ENCODE measurements at places on chromosomes 2 and 18. TPM values are rescaled to one million over a fixed set of nuclear protein-coding genes. Genes with fewer than 3 reads are reported as not detected.

DNA sequence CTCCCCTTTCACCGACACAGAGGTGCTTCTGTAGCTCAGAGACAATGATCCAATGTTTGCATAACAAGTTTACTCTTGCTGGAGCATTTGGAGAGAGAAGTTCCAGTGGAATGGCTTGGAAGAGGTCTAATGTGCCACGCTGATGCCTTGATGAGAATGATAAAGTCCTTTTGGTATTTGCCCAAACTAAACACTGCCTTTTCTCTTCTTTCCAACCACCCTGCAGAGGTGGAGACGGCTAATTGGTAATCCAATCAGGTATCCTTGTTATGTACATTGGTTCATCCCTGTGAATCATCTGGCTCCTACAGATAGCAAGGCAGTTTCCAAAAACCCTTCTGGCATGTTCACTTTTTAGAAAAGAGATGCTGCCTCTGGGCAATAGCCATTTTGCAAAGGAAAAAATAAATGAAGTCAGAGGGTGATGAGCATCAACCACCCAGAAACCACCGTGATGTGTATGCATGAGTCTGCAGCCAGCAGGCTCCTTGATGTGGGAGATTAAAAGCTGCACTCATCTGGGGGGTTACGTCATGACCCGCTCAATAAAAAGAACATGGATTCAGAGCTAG is 40.6 kb downstream of the KIAA2012 start:
- no peak for DNase-seq

The RUFY4 gene
- total RNA-seq = 0.33 TPM

DNA sequence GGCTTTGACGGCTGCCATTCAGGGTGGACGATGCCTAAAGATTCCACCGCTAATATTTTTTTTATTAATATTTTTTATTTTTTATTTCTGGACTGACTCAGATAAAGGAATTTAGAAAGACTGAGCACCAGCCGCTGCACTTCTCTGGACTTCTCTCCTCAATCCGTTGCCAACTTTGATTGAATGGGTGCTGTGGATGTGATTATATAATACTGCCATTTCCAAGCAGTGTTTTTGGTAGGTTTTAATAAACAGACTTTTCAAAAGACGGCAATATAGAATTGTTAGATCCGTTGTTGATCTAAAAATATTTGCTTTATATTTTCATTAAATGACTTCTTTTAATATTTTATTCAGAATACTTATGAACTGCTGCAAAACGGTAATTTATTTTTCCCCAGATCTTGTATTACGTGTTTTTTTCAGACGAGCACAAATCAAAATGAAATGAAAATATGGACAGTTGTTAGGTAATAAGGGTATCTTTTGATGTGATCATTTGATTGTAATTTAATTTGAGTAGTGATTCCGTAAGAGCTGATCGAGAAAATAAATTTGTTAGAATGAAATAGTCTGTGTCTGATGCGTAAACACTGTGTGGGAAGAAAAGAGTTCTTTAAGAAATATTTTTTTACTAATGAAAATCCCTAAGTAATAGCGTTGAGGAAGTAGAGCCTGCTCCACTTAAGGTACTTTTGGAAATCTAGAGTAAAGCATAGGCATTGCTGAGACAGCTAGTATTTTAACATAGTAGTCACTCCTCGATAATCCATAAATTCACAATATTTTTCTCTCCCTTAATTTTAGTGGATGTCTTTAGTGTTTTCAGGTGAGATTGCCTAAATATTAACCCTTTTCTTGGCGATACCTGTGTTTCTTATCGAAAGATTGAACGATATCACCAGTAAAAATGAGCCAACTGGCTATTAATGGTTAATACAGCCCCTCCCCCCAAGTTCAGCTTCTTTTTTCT is 4.4 kb downstream of the POU3F3 start:
- no peak for DNase-seq

DNA sequence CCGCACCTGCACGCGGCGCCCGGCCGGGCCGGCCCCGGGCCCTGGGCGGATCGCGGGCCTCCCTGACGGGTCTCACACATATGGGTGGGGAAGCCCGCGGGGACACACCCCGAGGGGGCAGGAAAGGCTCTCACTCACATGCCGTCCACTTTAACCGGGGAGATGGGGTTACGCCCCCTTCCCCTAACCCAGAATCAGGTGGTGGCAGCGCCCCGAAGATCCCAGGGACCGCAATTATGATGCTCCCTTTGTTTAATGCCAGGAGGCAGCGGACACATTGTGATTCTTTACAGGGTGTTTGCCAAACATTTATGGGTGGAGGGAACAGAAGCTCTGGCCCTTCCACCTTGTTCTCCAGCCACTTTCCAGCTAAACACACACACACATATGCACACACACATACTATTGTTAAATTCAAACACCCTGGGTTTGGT is 424 bp upstream of the ANKRD44 start:
- no peak for DNase-seq

DNA sequence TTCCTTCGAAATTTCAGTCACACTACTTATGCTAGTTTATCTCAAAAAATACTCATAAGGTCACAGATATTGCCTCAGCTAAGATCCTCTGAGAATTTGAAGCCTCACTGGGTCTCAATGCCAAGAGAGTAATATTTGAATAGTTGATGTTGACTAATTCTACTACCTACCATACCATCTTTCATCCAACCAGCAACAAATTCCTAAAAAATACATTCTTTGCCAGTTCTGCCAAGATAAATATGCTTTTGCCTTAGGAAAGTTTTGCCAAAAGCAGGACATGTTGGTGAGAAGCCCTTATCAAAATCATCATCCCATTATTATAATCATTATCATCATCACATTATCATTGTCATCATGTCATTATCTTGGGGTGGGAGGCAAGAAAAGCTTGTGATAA is 544.6 kb upstream of the ZEB2 start:
- DNase-seq = no peak

- no peak for DNase-seq
These were observed 161.0 kb downstream of the TPGS2 start for GRCh38 chr18:36667811-36668210.

The OSR1 gene
- total RNA-seq = not detected

DNA sequence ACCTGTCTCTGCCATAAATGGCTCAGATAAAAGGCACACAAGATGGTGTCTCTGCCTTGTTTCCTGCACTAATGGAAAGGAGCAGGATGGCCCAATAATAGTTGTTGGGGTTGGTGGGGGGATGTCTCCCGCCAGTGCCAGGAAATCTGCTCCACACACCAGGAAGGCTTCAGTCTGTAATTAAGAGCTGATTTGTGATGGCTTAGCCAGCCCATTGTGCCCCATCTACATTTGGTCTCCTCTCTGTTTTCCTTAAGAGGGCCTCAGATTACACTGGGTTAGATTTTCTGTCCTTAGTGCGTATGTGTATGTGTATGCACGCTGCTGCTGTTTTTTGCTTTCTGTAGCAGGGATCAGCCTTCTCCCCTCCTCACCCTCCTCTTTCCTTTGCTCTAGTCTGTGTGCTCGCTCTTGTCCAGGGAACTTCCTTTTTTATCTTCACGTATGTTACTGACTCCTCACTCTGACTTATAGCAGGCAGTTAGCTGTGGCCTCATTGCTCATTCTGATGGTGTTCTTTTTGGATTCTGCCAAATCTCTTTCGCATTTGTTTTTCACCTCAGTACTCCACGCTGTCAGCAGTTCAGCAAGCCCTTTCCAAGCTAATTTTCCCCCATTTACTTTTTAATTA is 33.4 kb upstream of the MGAT5 start:
- no peak for DNase-seq

DNA sequence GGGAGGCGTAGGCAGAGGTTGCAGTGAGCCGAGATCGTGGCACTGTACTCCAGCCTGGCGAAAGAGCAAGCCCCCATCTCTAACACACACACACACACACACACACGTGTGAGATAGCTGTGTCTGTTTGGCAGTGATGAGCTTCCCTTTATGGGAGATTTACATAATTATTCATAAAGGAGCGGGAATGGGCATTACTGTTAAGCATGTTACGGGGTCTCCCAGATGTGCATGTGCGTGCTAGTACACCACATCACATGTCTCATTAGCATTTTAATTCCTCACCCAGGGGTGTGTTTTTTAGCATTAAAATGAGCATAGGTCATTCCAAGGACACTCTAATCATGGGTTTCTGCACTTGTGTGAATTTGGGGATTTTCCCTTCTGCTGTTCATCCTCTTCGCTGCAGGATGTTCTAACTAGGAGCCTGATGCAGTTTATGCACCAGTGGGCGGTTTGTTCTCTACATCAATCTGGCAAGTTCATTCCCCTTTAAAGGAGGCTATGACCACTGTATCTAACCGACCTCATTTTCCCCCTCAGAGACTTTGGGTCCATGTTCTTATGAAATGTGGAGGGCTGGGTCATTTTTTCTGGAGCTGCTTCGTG is 1.0 kb upstream of the FAM178B start:
- DNase-seq = no peak

GRCh38 chr18:2360861-2361260 is 210.4 kb downstream of the METTL4 start:
- DNase-seq = no peak

GRCh38 chr2:42030829-42031228 is 17.0 kb upstream of the PKDCC start:
- DNase-seq = no peak

- no peak for DNase-seq
These were observed 32.3 kb downstream of the MYO5B start for GRCh38 chr18:50162486-50163304.

- no peak for DNase-seq
These were observed 35.5 kb downstream of the ZC3H6 start for GRCh38 chr2:112310906-112311305.

- DNase-seq = no peak
These were observed 8.4 kb downstream of the ACSL3 start for GRCh38 chr2:222869252-222869560.

DNA sequence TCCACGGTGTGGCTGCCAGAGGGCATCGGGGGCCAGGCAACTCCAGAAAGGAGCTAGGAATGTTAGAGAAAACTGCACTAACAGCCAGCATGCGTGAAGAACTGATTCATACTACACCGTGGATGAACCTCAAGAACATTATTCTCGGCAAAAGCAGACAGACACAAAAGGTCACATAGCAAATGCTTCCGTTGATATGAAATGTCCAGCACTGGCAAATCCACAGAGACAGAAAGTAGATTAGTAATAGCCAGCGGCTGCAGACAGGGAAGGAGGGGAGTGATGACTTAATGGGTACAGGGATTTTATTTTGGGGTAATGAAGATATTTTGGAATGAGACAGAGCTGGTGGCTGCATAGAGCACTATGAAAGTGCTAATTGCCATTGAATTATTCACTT is 37.4 kb downstream of the SCTR start:
- DNase-seq = no peak

DNA sequence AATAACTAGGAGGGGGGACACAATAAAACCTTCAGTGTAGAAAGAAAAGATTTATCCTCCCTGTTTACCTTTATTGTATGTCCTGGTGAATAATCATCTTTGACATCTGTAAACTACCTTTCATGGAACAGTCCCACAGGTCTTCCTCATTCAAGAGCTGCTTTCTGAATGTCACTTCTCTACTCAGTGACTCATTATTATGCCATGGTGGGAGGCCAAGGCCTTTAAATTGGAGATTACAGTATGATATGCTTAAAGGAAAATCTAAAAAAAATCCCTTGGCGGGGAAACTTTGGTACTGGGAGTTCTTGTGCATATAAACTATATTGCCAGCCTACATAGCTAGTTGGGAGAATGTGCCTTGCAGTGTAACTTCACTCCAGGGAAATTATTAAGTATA is 713.0 kb downstream of the TDRD15 start:
- no peak for DNase-seq

DNA sequence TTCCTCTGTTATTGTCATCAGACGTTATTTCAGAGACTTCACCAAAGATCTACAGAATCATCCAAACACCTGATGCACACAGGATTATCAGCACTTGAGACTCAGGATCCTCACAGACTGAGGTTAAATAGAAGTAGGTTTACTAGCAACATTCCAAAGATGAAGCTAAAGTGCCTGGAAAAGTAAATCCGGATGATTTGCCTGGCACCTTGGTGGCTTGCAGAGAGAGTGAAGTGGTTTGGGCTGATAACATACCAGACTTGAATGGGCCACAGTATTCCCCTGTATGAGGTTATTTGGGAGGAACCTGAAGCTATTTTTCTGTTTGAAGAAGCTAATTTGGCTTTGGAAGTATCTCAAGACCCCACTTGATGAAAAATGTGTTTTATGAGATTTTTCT is 51.0 kb downstream of the OXER1 start:
- no peak for DNase-seq

DNA sequence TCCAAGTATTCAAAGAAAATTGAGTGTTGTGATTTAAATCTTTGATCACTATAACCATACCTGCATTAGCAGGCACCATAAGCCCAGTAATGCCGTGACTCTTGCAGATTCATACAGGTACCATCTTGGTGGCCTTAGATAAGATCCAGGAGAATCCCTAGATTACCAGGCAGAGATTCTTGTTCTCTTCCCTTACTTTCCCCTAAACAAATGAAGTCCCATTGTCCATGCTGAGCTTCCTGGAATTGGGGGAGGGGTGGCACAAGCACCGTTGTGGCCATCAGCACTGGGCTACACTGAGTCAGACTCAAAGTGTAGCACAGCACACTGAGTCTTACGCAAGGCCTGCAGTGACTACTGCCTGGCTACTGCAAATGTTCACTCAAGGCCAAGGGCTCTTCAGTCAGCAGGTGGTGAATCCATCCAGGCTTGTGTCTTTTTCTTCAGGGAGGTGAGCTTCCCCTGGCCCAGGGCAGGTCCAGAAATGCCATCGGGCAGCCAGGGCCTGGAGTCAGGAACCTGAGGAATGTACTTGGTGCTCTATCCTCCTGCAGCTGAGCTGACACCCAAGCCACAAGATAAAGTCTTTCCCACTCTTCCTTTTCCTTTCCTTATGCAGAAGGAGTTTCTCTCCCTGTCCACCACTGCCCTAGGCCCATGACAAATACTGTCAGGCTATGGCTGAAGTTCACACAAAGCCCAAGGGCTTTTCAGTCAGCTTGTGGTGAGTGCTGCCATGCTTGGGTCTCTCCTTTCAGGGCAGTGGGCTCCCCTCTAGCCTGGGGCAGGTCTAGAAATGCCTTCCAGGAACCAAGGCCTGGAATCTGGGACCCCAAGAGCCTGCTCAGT is 52.6 kb downstream of the CD28 start:
- DNase-seq = no peak

The CDK15 gene
- not detected for total RNA-seq

DNA sequence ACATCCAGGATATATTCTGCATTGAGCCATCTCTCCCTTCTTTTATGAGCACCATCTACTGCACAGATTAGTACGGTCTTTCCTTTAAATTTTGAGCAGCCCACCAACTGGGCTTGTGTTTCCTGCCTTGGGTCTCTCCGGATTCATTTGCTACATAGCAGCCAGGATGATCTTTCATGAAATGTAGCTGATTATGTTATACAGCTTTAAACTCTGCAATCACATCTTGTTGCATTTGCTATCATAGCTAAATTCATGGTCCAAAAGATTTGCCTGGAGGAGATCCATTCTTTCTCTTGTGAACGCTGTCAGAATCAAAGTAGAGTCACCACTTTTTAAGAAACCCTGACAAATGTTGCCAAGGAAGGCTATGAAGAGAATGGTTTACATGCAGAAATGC is 215.1 kb upstream of the LRRTM4 start:
- DNase-seq = no peak

The PSME4 gene
- total RNA-seq = 98.8 TPM

All from CD8-positive, alpha-beta T cell (primary cell).